Thoracic aorta (tissue), 2 donors: ENCODE measurements at places on chromosomes 2 and 18. TPM values are rescaled to one million over a fixed set of nuclear protein-coding genes. Genes with fewer than 3 reads are reported as not detected.

GRCh38 chr18:51578406-51578980 lies 381.0 kb upstream of the MEX3C start:
- H3K27ac ChIP-seq, result no peak overlapping the region
- no peaks in the 10 kb centered on the region for H3K36me3 ChIP-seq
- H3K4me1 ChIP-seq, result no peaks in the 10 kb centered on the region
- no peak overlapping the region for H3K4me3 ChIP-seq
- no peaks in the 10 kb centered on the region for H3K27me3 ChIP-seq

The B3GNT7 gene
- total RNA-seq, result 11.4 TPM

The CXXC1 gene
- 88.5 TPM for total RNA-seq

The CNGA3 gene
- not detected for total RNA-seq

DNA sequence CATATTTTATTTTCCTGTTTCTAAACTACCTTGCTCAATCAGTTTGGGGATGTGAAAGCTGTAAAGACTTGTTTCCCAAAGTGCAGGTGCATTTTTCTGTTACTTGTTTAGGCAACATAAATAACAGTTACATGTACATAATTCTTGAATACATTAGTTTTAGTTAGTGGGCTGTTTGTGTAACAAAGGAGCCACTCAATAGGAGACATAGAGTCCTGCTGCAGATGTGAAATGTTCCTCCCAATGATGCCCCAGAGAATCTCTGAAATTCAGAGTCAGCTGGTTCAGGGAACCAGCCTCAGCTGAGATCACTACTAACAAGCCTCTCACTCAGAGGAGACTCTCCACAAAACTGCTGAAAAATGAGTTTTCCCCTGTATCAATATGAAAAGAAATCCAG lies 91.5 kb upstream of the TWSG1 start:
- peaks cover 4% of the 10 kb centered on the region for H3K36me3 ChIP-seq
- H3K27me3 ChIP-seq, result no peaks in the 10 kb centered on the region
- H3K4me3 ChIP-seq, result no peak overlapping the region
- H3K4me1 ChIP-seq, result no peaks in the 10 kb centered on the region
- no peak overlapping the region for H3K27ac ChIP-seq

The CHRNA1 gene
- not detected for total RNA-seq
